ENCODE measurements at places on chromosomes 6 and 20.

- DNase-seq, result no peak
Measured at GRCh38 chr6:36337814-36338213, 1.1 kb upstream of the BNIP5 start.

DNA sequence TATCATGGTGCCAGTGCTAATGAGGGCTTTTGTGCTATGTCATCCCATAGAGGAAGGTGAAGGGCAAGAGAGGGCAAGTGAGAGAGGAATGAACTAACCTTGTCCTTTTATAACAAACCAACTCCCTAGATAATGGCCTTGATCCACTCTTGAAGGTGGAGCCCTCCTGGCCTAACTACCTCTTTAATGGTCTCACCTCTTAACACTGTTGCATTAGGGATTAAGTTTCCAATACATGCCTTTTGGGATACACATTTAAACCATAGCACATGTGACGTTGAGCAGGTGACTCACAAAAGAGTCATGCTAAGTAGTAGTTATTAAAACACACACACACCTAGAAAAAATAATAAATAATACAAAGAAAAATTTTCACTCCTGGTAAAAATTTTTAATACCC, 36.9 kb downstream of the CCN2 start:
- no peak for DNase-seq

DNA sequence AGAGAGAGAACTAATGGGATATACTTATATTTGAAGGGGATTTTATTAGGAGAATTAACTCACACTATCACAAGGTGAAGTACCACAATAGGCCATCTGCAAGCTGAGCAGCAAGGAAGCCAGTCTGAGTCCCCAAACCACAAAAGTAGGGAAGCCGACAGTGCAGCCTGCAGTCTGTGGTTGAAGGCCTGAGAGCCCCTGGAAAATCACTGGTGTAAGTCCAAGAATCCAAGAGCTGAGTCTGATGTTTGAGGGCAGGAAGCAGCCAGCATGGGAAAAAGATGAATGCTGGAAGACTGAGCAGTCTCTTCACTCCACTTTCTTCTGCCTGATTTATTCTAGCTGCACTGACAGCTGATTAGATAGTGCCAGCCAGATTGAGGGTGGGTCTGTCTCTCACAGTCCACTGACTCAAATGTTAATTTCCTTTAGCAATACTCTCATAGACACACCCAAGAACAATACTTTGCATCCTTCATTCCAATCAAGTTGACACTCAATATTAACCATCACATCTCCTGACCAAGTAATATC, 823.9 kb downstream of the PHF3 start:
- DNase-seq, result no peak

- DNase-seq, result no peak
Measured at GRCh38 chr6:298233-299103, 6.2 kb downstream of the DUSP22 start.

DNA sequence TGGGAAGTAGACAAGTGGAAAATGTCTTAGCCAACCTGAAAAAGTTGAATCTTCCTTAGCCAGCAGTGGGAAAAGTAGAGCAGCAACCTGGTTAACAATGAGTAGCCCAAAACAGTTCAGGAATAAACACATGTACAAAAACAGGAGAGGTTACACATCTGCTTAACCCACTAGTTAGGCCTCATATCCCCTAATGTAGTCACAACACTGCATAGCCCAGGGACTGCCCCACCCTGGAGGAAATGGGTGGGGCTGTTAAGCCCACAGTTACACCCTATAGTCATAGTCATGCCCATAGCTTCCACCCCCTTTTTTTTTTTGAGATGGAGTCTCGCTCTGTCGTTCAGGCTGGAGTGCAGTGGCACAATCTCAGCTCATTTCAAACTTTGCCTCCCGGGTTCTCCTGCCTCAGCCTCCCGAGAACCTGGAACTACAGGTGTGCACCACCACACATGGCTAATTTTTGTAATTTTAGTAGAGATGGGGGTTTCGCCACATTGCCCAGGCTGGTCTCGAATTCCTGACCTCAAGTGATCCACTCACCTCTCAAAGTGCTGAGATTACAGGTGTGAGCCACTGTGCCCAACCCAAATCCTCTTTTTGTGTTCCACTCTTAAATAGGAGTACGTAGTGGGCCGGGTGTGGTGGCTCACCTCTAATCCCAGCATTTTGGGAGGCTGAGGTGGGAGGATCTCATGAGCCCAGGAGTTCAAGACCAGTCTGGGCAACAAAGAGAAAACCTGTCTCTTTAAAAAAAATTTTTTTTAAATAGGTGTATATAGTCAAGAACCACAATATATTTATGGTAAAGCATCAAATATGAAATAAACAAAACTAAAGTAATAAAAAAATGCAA, 24.5 kb downstream of the ILRUN start:
- no peak for DNase-seq

DNA sequence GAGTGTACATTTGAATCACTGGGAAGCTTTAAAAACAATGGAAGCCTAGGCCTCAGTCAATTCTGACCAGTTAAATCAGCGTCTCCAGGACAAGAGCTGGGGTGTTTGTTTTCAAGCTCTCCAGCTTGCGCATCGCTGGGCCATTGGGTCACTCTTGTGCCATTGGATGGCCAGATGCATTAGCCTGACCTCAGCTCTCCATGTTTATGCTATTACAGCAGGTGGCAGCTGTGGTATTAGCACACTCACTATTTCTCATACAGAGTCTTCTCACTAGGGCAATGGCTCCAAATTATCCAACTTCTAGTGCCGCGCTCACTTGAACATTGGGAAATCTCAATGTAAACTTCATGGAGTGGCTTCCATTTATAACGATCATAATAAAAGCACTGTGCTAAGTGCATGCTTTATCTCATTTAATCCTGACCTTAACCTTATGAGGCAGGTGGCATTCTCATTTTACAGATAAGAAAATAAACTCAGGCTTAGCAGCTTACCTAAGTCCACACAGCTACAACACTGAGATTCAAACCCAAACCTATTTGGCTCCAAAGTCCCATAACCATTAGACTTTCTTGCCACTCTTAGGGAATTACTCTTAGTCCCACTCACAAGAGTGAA, 108.8 kb downstream of the PPP1R14C start:
- no peak for DNase-seq

- DNase-seq, result no peak
Measured at GRCh38 chr20:21509597-21510371, 4.1 kb downstream of the NKX2-2 start.

DNA sequence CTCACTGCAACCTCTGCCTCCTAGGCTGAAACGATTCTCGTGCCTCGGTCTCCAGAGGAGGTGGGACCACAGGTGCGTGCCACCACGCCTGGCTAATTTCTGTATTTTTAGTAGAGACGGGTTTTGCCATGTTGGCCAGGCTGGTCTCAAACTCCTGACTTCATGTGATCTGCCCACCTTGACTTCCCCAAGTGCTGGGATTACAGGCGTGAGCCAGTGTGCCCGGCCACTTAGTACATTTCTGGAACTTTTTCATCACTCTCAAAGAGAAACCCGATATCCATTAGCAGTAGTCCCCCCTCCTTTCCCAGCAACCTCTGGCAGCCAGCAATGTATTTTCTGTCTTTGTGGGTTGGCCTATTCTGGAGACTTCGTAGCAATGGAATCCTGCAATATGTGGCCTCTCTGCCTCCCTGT, 109.8 kb downstream of the JARID2 start:
- no peak for DNase-seq

- no peak for DNase-seq
Measured at GRCh38 chr6:117553142-117553541, 49.2 kb downstream of the GOPC start.

GRCh38 chr6:43887906-43888683, 118.1 kb downstream of the VEGFA start:
- DNase-seq, result no peak

DNA sequence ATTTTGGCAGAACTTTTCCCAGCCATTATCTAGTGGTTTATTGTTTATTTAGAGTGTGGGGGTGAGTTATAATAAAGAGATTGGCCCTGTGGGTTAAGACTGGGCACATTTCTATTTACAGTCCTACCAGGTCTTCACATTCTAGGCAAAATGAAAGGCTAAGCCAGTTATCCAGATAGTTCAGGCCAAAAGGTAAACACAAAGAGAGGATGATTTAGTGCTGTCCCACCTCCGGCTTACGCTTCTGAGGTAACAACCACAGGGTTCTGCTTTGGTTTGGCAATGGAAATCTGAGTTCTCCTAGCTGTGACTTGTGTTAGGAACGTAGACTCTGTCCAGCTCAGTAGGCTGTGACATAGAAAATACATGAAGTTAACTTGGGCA, 50.3 kb upstream of the PTPRK start:
- DNase-seq, result no peak

GRCh38 chr6:144647406-144647964, 362.4 kb downstream of the UTRN start:
- no peak for DNase-seq

GRCh38 chr6:39950125-39950720, 16.0 kb upstream of the MOCS1 start:
- no peak for DNase-seq

DNA sequence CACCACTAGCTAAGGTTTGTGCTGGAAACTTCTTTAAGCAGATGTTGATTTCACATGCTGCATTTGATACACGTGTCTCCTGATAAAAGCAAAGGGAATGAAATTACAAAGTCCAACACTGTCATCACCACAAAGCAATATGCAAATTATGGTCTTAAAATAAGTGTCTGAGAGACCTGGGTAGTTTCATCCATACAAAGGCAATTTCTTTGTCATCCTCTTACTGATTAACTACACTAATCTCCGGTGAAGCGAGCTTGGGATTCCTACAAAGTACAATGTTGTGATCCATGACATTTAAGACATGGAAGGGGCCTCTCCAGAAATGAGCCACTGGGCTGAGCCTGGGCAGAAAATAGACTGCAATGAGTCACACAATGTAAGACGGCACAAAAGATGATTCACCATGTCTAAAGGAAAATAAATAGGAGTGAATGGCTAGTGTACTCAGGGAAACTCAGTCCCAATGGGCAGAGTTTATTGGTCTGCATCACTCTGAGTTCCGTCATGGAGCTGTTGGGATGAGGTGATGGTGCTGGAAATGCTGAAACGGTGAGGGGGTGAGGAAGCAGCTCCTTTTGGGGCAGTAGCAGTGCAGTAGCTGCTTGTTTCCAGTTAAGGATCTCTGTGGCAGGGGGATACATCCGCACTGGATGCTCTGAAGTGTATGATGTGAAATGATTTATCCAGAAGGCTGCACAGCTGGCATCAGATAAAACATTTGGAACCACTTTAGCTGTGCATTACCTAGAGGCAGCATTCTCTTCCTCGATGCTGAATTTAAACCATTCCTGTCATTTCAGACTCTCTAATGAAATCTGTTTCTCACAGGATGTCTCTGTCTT, 103.3 kb downstream of the IBTK start:
- no peak for DNase-seq

DNA sequence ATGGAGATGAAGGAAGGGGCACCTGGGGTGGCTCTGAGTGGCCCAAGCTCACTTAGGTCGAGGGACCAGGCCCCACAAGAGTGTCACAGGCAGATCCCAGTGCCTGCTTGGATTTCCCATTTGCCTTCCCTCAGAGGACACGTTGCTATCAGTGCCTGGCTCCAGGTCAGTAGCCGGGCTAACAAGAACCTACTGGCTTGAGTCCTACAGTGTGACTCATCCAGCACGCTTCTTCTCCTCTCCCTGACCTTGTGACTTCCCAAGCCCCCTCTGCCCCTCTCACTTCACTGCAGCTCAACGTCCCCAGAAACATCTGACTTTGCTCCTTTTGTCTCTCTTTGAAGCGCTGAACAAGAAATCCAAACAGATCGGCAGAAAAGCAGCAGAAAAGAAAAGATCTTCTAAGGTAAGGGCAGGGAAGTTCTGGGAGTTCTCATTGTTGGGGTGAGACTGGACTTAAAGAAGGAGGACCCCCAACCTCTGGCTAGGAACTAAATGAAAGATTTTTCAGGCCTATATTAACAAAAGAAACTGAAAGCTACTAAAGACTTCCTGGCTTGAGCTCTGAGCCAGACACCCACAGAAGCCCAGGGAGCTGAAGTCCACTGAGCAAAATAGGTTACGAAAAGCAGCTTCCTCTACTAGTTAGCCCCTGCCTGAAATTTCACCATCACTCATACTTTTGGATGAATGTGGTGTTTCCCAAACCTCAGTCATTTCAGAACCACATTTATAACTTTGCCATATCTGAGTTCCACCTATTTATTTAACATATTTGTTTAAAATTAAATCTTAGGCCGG, 21.5 kb downstream of the ASIP start:
- no peak for DNase-seq

DNA sequence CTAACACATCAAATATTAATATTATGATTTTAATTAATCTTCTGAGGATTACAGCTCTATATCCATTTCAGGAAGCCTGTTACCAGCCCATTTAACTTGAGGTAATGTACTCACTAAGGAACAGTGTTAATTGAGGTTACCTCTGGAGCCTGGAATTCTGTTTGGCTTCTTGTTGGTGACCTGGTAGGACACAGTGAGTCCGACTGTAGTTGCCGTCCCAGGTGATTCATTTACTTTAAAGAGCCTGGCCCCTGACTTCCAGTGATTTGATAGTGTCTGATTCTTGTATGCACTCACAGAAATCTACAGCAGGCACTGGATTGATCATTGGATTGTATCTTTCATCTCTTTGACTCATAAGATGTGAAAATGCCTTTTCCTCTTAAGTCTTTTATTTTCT, 34.0 kb downstream of the IGF2R start:
- DNase-seq, result no peak

- DNase-seq, result no peak
Measured at GRCh38 chr20:31913431-31914157, 38.3 kb downstream of the PDRG1 start.

GRCh38 chr20:3716195-3716834, 3.9 kb upstream of the SIGLEC1 start:
- DNase-seq, result no peak

GRCh38 chr20:58139849-58140786, 88.3 kb downstream of the ANKRD60 start:
- no peak for DNase-seq

DNA sequence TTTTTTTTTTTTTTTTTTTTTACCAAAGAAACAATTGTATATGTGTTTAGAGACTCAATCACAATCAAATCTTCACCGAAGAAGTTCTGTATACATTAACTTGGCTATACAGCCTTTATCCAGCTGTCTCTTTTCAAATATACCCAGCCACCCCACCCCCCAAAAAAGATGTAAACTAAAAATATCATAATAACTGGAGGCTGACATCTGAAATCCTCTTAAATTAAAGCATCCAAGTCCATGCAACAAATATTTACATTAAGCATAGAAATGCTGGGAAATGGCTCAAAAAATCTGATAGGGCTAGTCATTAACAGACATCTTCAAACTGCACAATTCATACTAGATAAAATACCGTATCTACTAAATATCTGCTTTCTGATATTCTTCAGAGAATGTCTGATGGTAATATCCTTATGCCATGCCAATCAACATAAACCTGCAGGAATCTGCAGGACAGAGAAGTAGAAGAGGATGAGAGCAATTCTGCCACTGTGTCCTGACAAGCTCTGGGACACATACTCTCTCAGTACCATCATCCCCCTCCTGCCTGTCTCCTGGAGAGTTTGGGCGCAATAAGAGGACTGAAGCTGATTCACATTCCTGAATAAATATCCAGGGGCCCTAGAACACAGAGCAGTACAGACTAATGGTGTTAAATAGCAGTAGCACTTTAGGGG, 152.4 kb downstream of the KIF6 start:
- DNase-seq, result no peak

- no peak for DNase-seq
Measured at GRCh38 chr6:36738108-36738507, 40.5 kb downstream of the RAB44 start.

Measured in stimulated activated CD8-positive, alpha-beta memory T cell treated with anti-CD3 and anti-CD28 coated beads, Interleukin-4, amount 100 ng/mL, for 1 hour (primary cell).